ENCODE measurements at places on chromosomes 3 and 15. TPM values are rescaled to one million over a fixed set of nuclear protein-coding genes. Genes with fewer than 3 reads are reported as not detected.

SEMA3F gene
- 2.8 TPM for polyA plus RNA-seq

ZKSCAN7 gene
- polyA plus RNA-seq = 4.7 TPM

GOLGA8J gene
- not detected for polyA plus RNA-seq

CLDN18 gene
- 0.19 TPM for polyA plus RNA-seq

CASR gene
- 0.03 TPM for polyA plus RNA-seq

COLQ gene
- polyA plus RNA-seq = 0.78 TPM

WDR93 gene
- polyA plus RNA-seq = not detected

NR2E3 gene
- polyA plus RNA-seq = 0.83 TPM

FAM81A gene
- 0.73 TPM for polyA plus RNA-seq

RTP4 gene
- polyA plus RNA-seq = not detected

SHC4 gene
- 0.38 TPM for polyA plus RNA-seq

SATB1 gene
- 17.4 TPM for polyA plus RNA-seq

TUSC2 gene
- polyA plus RNA-seq = 71.0 TPM

IL17RE gene
- polyA plus RNA-seq = 1.1 TPM

IL20RB gene
- 1.7 TPM for polyA plus RNA-seq

CFAP20DC gene
- polyA plus RNA-seq = 7.4 TPM

CTXN2 gene
- 0.10 TPM for polyA plus RNA-seq

TMEM62 gene
- polyA plus RNA-seq = 2.2 TPM
